Activated naive CD4-positive, alpha-beta T cell treated with Interleukin-2 at 50 U/mL for 16 hours (primary cell): ENCODE measurements at places on chromosomes 11 and 22.

- DNase-seq, result no peak
Observed at GRCh38 chr11:86722006-86722405, 49.6 kb upstream of the ME3 start.

GRCh38 chr11:82980292-82980691, 78.8 kb downstream of the DDIAS start:
- no peak for DNase-seq

- DNase-seq, result no peak
Observed at GRCh38 chr22:44454113-44454769, 43.8 kb downstream of the RTL6 start.

GRCh38 chr22:44107340-44107739, 73.4 kb upstream of the PARVG start:
- DNase-seq, result peak; percentile 6

DNA sequence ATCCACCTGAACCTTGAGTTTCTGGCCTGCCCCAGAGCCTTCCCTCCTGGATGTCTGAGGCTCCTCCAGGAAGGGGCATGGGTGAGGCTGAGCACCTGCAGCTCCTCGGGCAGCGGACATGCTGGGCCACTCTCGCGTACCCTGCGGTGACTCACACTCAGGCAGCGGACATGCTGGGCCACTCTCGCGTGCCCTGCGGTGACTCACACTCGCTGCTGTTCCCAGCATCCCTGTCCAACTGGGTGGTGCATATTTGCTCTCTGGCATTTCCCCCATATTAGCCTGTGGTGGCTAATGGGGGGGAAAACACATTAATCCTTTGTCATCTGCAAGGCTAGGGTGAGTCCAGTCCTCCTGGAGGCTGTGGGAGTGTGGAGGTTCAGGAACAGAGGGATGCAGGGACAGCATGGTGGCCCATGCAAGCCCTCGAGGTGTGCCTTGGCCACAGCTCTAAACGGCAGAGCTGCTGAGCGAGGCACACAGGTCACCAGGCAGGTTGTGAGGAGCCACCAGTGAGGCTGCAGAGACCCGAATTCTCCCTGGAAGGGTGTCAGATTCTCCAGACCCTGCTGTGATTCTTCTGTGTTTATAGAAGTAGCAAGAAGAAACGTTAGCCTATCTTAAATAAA, 728.1 kb downstream of the BRD1 start:
- no peak for DNase-seq

DNA sequence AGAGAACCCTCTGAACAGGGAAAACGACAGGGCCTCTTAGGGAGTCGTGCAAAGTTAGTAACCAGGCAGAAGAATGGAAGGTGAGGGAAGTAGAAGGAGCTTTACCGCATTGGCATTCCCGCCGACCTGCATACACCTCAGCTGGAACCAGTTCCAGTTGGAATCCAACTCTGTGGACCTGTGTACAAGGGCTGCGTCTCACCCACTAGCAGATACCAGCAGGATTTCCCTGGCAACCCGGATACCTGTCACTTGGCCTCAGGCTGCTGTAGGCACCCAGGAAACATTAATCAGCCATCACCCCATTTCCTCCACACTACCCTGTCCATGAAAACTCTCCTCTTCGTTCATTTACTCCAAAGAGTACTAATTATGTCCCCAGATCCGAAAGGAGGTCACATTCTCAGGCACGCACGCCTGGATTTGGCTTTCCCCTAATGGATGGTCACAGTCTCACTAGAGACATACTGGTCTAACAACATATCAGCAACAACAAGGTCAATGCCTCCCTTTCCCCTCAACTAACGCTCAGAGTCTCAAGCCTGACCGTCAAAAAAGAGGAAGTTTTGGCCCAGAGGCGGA, 842 bp downstream of the ARFGAP2 start:
- DNase-seq, result no peak

DNA sequence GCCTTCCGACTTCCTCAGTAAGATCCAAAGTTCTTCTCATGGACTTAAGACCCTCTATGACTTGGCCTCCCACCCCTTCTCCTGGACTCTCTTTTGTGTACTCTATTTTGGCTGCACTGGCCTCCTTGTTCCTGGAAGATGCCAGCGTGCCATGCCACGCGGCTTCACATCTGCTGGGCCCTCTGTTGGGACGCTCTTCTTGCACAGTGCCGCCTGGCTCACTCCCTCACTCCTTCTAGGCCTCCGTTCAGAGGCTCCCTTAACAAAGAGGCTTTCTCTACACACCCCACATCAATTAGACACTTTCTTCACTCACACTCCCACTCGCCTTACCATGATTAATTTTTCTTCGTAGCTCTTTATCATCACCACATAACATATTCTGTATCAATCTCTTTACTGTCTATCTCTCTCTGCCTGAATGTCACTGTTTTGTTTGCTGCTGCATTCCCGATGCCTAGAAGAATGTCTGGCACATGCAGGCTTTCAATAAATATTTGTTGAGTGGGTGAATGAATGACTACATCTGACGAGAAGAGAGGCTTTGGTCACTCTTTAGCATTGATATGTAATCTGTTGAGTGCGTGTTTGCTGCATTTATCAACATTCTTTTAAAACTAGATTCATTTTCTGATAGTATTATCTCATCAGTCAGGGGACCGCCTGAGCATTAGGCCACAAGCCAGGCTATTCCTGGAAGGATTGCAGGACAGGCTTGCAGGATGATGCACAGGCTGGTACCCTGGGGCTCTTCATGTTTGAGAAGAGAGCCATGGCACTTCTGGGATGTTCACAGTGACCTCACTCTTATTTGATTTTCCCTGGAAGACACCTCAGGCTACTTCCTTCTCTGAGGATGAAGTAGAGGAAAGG, 60.6 kb upstream of the AMPD3 start:
- no peak for DNase-seq

DNA sequence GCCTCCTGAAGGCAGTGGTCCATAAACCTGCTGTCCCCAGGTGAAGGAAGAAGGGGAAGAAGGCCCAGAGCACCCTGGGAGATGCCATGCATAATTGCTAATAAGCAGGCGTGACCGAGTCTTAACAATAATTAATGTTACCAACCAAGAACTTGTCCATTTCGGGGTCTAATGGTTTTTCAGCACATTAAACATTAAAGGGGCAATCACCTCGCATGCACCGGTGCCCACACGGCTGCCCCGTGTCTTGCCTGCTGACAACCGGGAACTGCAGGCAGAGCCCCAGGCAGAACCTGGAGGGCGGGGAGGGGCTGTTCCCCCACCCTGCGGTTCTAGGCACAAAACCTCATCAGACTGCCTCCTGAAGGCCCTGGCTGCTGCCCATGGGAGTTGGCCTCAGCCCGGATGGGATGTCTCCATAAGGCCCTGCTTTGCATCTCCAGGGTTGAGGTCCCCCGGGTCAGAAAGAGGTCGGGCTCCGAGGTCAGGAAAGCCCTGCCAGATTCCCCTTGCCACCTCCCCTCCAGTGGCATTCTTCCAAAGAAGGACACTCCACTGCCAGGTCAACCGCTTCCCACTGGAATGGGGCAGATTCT, 169.0 kb downstream of the BUD13 start:
- DNase-seq, result no peak

DNA sequence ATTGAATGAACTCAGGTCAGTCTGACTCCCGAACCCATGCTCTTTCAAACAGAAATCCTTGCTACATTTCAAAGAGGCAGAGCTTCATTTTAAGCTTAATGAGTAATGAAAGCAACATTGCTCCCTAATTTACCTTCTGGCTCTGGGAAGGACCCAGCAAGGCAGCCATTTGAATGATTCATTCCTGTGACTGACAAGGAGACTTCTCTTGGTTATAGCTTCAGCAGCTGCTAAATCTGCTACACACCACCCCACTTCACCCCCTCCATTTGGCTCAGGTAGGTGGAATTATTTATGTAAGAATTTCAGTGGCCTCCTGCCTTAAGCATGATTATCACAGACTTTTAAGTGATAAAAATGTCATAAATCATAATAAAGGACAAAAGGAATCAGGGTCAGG, 117.7 kb downstream of the KCNC1 start:
- DNase-seq, result no peak

DNA sequence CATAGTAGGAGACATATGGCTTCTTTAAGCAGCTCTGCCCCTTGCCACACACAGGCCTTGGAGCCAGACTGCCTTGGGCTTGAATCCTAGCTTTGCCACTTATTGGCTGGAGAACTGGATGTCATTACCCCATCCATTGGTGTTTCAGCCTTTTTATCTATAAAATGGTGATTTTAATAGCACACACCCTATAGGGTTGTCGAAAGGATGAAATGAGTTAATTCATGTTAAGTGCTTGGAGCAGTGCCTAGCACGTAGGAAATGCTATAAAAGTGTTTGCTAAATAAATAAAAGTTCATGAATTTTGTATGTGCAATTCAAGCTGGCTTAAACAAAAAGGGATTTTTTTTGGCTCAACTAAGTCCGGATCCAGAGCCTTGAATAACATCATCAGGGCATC, 120.7 kb downstream of the TIMP3 start:
- no peak for DNase-seq

- no peak for DNase-seq
Observed at GRCh38 chr22:49599039-49599438, 228.6 kb downstream of the BRD1 start.

DNA sequence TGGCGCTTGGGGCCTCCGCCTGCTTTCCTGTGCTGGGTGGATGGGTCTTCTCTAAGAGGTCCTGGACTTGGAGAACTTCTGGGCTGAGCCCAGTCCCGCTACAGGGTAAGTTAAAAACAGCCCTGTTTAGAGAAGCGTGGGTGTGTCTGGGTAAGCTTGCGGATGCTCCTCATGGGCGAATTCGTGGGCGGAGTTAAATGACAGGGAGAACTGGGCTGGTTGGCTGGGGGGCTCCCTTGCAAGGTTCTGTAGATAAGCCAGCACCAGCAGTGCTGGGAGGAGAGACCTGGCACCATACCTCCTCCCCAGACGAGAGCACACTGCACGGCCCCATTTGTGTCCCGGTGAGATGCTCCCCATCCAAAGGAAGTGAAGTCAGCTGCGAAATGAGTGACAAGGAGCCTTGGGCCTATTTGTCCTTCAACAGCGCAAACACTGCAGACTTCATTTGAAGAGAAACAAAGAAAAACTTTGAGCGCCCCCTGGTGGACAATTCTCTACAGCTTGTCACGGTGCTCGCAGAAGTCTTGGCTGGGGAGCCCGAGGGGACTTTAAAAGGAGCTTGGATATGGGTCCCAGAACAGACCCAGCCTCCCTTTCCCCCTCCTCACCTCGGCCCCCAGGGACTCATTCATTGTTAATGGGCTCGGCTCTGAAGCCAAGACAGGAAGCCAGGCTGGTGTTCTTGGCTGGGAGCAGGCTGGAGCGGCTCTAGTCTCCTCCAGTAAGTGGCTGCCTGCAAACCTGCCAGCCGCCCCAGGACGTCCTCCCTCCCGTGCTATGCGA, 39.5 kb downstream of the TP53I11 start:
- peak; percentile 82 for DNase-seq

DNA sequence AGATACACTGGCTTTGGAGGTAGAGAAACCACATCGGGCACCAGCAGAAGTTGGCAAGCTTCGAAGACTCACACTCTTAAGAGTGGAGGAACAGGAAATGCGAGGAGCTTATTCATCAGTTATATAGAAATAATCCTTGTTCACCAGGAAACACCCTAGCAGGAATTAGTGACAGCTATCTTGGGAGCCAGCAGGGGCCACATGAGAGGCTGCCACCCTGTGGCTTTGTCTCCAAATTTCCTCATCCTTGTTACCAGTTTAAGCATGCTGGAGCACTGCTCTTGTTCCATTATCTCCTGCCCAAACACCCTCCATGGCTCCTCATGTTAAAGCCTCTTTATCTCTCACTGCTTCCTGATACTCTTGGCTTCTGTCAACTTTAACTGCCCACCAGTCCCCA, 131.0 kb downstream of the PLEKHA7 start:
- DNase-seq, result no peak

DNA sequence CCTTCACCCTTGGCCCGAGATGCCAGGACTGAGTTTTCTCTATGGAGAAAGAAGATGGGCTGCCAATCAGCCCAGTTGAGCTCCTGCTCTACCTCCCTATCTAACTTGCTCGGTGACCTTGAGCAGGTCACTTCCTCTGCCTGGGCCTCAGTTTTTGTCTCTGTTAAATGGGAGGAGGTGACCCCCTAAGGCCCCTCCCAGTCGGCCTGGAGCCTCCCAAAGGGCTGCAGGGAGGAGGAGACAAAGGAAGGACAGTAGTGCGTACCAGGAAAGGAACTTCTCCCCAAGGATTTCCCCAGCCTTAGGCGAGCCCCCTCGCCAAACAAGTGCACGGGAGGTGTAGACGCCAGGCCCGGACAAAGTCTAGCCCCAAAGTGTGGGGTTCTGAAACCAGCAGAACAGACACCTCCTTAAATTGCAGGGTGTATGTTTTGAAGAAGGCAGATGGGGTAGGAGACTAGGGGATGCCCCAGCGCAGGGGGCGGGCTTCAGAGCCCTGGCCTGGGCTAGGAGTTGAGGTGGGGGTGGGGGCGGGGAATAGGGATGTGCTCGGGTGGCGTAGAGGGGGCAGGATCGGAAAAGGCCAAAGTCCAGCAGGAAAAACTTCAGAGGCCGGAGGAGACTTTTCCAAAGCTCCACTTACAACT, 1.0 kb downstream of the CBX7 start:
- DNase-seq, result no peak

GRCh38 chr11:121467965-121468364, 15.2 kb upstream of the SORL1-AS1 start:
- peak; percentile 85 for DNase-seq

GRCh38 chr11:50077526-50077925, 44.9 kb downstream of the OR4C45 start:
- no peak for DNase-seq

GRCh38 chr11:2801711-2802388, 83.7 kb downstream of the CDKN1C start:
- DNase-seq, result no peak

- no peak for DNase-seq
Observed at GRCh38 chr11:46240371-46240770, 37.1 kb upstream of the CREB3L1 start.

GRCh38 chr11:33930317-33931021, 38.6 kb upstream of the LMO2 start:
- DNase-seq, result no peak

- DNase-seq, result peak; percentile 32
Observed at GRCh38 chr22:24153353-24153752, 27.9 kb upstream of the SUSD2 start.

DNA sequence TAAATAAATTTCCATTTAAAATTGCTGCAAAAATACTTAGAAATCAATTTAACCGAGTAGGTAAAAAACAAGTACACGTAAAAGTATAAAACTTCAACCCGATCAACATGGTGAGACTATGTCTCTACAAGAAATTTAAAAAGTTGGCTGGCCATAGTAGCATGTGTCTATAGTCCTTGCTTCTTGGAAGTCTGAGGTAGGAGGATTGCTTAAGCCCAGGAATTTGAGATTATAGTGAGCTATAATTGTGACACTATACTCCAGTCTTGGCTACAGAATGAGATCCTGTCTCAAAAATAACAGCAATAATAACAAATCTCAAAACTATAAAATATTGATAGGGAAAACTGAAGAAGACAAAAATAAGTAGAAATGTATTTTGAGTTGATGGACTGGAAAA, 11.1 kb downstream of the CASP4 start:
- no peak for DNase-seq

GRCh38 chr11:73647459-73648100, 1.2 kb downstream of the PLEKHB1 start:
- peak; percentile 95 for DNase-seq
